T-helper 1 cell (primary cell): ENCODE measurements at places on chromosomes 3 and 15.

DNA sequence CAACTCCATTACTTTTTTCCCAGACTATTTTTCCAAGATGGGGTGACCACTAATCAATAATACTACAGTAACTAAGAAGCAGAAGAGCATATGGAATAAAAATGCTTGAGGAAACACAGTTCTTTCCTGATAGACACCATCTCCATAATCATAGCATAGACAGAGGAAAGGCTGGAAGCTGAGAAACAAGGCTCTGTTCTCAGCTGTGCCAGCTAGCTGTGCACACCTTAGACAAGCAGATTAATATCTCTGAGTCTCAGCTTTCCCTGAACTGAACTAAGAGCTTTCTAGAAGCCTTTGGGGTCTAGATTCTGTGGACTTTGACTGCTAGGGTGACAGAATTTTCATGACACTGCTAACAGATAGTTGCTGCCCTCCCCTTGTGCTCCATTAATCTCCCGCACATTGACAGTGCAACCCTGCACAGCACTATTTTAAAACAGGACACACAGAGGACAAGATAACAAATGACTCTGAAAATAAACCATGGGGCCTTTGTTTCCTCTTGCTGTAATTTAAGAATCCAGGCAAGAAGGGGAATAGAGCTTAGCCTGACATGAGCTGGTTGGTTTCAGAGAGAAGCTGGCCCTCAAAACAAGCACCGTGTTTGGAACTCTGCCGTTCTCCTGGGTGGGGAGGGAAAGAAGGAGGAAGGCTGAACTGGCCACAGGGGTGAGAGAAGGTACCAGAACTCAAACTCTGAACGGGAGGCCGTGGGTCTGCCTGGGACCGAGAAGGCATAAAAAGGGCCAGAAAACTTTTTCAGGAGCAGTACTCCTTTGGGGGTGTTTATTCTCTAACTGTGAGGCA is 67.4 kb downstream of the ATP13A5 start:
- DNase-seq = no peak

DNA sequence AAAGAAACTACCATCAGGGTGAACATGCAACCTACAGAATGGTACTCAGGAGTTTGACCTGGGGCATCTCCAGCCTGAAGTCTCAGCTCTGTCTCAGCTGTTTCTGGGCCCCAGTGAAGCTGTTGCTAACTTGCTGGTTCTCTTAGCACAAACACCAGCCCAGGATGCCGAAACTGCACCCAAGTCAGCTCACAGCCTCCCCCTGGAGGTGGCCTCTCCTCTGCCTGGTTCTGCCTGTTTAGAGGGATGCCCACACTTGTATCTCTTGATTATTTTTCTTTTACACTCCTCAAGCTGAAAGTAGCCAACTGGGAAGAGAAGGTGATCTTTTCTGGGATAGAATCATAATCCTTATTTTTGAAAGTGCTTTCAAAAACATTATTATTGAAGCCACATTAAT is 289.0 kb upstream of the RASGRP1 start:
- no peak for DNase-seq

- no peak for DNase-seq
Measured at GRCh38 chr3:31967592-31967991, 13.5 kb downstream of the OSBPL10 start.

DNA sequence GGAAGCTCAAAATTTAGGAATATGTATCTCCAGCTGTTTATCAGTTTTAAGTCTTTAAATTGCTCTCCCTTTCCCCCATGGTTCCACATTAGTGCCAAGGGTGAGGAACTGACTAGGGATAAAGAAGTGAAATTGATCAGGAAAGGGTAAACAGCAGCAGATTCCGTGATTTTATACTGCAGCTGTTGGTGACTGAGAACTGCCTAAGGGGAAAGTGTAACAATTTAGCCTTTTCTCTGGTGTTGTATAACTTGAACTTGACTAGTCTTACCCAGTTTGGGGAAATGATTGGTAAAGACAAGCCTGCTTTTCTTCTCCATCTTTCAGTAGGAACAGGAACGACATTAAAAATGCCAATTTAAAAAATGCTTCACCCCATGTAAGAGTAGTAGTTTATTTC is 5.0 kb downstream of the SPRED1 start:
- DNase-seq = no peak

DNA sequence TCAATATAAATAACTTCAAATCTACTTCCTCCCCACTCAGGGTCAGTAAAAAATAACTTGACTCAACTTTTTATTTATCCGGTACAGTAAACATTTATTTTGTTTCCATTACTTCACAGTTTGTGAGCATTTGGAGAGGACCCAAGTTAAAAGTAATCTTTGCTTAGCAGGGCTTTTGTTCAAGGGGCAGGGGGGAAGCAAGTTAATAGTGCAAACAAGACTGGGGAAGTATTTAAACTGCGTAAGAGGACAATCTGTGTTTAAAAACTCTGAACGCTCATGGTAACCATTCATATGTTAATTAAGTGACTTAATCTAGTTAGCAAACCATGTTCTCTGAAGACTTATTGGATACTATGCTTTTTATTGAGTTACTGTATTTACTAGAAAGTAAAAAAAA is 346.2 kb downstream of the SLC9A9 start:
- no peak for DNase-seq

DNA sequence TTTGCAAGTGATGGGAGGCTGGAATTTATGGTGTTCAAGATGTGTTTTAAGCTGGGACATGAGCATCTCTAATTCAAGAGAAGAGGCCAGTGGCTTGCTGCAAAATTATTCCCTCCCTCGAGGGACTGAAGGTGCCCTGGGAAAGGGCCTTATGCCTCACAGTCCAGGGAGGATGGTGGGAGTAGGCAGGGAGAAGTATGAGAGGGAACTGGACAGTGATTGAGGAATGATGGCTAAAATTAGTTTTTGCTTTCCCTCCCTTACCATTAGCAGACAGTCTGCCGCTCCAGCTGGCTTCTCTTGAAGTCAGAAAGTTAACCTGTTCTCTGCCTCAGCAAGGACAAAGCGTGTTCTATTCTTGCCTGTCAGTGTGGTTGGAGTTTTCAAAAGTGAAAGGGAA is 139.8 kb upstream of the SEMA6D start:
- no peak for DNase-seq

DNA sequence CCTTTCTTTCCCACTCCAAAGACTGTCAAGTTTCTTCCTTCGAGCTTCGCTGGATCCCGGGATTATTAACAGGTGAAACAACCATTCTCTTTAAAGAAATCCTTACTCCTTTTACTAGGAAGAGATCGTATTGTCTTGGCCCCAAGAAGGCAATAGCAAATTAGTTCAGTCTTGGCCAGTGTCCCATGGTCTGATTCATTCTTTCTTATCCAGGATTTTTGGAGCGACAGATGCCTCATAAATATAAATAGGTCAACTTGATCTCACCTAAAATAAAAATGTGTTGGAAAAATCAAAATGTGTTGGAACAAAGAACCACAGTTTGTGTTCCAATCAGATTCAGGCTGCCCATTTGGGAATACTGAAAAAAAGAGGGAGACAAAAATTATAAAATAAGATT is 140.1 kb upstream of the TMEM108 start:
- no peak for DNase-seq
